ENCODE measurements at places on chromosomes 6 and 20.

- no peak for DNase-seq
Measured at GRCh38 chr6:56334937-56335336, 87.6 kb upstream of the COL21A1 start.

- DNase-seq, result no peak
Measured at GRCh38 chr20:24785141-24786110, 163.6 kb upstream of the CST7 start.

DNA sequence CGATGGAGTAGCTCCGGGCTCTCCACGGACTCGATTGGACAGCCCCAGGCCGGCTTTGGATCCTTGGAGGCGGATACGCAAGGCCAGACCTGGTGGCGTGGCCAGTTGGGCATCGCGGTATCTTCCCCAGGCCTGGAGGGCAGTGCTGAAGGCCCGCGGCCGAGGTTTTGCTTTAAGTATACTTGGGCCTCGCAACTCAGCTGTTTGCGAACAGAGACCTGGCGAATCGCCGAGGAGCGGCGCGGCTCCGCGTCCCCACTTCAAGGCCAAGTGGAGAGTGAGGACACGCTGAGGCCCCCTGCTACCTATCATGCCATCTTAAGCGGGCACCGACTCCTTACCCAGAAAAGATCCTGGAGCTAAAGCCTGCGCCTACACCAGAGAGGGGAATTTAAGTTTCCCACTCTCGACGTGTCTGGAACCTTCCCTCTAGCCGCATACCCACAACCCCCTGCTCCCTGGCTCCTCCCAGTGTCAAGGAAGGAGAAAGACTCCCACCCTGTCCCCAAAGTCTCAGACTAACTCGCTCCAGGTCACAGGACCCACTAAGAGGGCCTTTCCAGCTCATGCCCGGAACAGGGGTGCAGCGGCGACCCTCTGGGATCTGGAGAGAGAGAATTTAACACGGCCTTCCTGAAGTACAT is 4.1 kb downstream of the LINC00237 start:
- no peak for DNase-seq

DNA sequence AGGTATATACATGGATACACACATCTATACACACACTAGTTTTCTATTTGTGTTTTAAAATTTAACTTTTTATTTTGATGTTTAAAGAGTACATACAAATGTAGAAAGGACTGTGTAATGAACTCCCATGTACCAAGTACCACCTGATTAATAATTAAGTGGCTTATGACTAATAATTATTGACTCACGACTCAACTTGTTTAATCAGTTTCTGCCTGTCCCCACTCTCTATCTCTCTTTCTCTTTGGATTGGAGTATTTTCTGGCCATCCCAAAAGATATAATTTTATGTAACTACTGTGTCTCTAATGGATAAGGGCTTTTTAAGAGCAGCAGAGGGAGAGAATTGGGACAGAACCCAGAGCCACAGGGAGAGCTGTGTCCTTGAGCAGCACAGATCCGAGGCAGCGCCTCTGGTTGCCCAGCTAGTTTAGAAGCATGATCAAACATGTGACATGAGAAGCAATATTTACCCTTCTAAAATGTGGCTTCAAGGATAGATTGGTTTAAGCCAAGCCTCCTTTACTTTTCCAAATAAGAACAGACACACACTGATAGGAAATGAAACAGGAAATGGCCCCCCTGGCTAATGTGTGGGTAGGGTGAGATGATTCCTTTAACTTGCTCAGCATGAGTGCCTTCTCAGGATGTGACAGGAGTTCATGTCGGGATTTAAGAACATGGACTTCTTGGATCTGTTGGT is 81.0 kb downstream of the ERMARD start:
- DNase-seq, result no peak

- DNase-seq, result no peak
Measured at GRCh38 chr6:90472716-90473115, 114.2 kb downstream of the MAP3K7 start.

DNA sequence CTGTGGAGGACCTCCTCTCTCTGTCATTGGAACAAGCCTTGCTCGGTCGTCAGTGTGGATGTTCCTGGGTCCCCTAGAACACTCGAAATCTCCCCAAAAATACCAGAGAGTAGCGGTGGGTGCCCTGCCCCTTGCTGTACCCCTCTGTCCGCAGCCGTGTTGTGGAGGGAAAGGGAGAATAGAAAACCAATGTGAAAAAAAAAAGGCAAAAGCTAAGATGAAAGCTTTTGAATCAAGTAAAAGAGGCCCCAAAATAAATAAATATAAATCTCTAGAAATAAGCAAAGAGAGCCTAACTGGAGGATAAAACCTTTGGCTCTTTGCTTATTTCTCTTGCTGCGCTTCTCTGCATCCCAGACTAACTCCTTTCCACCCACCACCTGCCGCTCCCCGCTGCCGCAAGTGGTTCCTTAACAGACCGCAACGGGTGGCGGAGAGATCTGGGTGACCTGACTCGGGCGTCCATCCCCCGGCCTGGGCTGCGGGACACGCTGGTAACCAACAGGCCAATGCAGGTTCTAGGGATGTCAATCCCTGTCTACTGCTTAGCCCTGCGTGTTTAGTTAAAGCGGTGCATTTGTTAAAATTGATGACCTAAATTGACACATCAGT is 110.0 kb downstream of the GPX5 start:
- no peak for DNase-seq

GRCh38 chr6:22141241-22141745 is 155.5 kb downstream of the PRL start:
- no peak for DNase-seq

DNA sequence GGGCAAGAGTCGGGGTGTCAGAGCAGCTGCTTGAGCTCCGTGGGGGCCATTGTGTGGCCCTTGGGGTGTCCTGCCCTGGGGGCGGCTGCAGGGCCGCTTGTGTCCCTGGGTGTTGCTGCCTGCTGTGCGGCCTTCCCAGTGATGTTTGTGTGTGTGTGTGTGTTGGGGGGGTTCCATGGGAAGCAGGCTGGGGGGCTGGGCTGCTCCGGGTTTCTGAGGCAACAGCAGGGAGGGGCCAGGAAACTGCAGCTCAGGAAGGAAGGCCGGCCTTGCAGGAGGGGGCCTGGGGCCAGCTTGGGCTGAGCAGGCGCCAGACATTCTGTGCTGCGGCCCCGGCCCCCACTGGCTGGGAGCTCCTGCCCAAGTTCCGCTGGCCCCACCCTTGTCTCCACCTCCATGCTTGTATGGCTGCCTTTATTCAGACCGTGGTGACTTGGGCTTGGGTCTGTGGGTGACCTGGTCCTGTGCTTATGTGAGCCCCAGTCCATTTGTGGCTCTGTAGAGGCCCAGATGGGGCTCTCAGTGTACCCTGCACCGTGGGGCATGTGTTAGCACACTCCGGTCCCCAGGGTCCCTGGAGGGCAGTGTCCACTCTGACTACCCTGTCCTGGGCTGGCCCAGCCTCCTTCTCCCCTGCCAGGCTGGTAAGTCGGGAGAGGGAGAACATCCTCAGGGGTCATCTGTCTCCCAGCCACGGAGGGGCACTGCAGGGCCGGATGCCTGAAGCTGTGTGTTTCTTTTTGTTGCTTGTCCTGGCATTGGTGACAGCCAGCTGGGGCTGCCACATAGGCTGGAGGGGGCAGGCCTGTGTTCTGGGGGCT is 4.6 kb upstream of the SOX18 start:
- DNase-seq, result no peak

GRCh38 chr6:41757931-41758640 is 10.9 kb upstream of the PGC start:
- DNase-seq, result no peak

GRCh38 chr6:154156135-154156896 is 117.3 kb downstream of the OPRM1 start:
- DNase-seq, result peak; percentile 57

DNA sequence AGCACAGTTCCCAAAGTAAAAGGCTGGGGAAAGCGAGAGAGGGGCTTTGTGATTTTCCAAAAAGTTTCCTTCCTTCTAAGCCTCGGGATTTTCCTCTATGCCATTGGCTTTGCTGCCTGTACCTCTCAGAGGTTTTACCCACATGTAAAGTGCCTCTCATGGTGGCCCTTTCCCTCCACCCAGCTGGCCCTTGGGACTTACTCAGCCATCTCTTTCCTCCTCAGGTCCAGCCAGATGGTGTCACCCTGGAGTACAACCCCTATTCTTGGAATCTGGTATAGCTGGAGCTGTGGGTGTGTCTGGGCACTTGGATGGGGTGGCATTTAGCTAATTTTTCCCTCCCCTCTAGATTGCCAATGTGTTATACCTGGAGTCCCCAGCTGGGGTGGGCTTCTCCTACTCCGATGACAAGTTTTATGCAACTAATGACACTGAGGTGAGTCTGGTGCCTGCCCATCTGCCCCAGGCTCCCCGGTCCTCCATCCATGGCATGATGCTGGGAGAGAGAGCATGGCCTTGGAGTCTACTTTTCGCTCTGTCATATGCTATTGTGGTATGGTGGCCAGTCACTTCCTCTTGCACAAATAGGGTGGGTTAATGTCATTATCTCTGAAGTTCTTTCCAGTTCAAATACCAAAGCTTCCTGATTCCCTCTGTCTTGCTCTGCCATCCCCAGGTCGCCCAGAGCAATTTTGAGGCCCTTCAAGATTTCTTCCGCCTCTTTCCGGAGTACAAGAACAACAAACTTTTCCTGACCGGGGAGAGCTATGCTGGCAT is 1.1 kb downstream of the CTSA start:
- DNase-seq, result no peak

- no peak for DNase-seq
Measured at GRCh38 chr6:132712366-132712765, 1.5 kb downstream of the VNN1 start.

DNA sequence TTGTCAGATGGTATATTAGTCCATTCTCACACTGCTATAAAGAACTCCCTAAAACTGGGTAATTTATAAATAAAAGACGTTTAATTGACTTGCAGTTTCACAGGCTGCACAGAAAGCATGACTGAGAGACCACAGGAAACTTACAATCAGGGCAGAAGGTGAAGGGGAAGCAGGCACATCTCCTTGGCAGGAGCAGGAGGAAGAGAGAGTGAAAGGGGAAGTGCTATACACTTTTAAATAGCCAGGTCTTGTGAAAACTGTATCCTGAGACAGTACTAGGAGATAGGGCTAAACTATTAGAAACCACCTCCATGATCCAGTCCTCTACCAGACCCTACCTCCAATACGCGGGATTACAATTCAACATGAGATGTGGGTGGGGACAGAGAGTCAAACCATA is 193.9 kb upstream of the KCNG1 start:
- no peak for DNase-seq

GRCh38 chr6:161889324-161889723 is 615.5 kb upstream of the AGPAT4 start:
- DNase-seq, result no peak

- DNase-seq, result no peak
Measured at GRCh38 chr20:63619505-63619904, 7.4 kb downstream of the GMEB2 start.

GRCh38 chr6:44034391-44034861 is 92.8 kb downstream of the MRPL14 start:
- DNase-seq, result no peak

DNA sequence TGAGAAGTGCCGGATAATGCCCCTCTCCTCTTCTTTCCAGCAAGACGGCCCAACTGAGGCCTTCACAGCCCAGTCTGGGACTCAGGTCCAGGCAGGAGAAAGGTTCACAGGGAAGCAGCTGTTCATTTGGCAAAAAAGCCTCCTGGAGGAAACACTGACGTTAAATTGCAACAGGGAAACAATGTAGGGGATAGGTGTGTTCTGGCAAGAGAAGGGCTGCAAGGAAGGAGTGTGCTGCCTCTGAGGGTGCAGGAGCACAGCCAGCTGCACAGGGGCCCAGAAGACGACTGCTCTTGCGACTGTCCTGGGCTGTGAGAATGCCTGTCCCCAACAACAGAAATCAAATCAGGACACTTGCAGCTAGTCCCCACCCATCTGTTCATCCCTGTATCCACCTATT is 70.6 kb upstream of the PMEPA1 start:
- no peak for DNase-seq

DNA sequence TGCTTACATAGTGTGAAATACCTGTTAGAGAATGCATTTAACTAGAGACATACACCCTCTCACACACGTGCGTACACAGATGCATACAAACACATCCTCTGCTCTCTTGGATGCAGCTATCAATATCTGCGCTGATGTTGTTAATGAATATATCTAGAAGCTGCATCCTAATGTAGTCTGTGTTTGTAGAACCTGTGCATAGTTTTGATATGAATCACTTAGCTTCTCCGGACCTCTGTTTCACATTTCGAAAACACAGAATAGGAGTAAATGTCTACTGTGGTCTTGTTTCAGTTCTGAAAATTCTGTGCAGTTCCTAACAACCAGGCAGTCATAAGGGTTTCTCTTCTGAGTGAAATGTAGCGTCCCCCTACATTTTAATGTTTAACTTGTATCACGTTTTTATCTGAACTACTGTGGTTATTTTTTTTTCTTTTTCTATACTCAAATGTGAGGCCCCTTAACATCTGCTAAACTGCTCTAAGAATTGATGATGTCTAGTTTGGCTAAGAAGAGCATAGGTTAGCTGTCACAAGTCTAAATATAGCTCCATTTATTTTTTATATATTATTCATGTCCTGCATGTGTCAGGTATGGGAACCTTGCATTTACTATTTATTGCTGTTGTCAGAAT is 254.5 kb downstream of the TMEM242 start:
- no peak for DNase-seq

GRCh38 chr20:62771396-62772102 is 24.7 kb upstream of the MRGBP start:
- DNase-seq, result no peak

DNA sequence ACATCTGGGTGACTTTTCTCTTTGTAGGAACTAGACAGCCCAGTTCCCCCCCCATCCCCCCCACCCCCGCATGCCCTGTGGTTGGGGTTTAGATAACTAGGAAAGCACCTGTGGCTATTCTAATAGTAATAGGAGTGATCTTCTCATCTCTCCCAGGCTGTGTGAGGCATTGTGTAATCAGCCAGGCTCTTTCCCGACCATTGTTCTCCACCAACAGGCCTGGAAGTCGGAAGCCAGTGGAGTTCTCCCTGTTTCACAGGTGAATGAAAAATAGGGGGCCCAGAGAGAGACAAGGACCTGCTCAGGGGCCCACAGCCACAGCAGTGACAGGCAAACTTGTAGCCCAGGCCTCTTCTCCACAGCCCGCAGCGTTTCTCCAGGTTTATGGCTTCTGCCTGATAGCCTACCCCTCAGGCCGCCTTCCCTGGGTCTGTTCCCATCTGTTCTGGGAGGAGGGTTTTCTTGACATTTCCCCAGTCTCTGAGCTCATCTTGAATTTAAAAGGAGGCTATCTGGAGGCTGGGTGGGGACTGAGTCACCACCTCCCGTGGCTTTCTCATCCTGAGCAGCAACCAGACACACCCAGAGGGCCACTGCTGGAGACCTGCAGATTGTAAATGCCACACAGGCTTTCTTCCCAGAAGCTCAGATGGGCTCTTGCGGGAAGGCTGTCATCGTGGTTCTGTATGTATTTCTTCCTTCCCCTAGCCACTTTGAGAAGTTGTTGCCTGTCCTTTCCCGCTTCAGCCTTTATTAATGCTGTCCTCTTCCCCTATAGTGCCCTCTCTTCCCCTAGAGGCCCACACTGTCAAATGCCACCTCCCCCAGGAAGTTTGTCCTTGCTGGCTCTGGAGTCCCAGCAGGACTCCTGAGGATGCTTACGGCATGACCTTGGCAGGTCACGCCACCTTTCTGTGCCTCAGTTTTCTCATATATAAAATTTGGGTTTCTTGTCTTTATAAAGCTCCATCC is 75.9 kb upstream of the MYL9 start:
- peak; percentile 36 for DNase-seq

Measured in stimulated activated CD4-positive, alpha-beta T cell treated with anti-CD3 and anti-CD28 coated beads, Interleukin-12 subunit alpha, Interleukin-12 subunit beta, amount 100 ng/mL, for 24 hours (primary cell).